ENCODE measurements at places on chromosomes 4 and X. TPM values are rescaled to one million over a fixed set of nuclear protein-coding genes. Genes with fewer than 3 reads are reported as not detected.

Gene F8A3
- polyA plus RNA-seq: 6.4 TPM

Gene ITIH6
- polyA plus RNA-seq: not detected

- no peak overlapping the region for H3K27ac ChIP-seq
- H3K36me3 ChIP-seq: no peaks in the 10 kb centered on the region
- no peak overlapping the region for H3K4me3 ChIP-seq
- DNase-seq: no peak
These were observed 512.8 kb upstream of the PCDH7 start for GRCh38 chr4:30207389-30207788.

DNA sequence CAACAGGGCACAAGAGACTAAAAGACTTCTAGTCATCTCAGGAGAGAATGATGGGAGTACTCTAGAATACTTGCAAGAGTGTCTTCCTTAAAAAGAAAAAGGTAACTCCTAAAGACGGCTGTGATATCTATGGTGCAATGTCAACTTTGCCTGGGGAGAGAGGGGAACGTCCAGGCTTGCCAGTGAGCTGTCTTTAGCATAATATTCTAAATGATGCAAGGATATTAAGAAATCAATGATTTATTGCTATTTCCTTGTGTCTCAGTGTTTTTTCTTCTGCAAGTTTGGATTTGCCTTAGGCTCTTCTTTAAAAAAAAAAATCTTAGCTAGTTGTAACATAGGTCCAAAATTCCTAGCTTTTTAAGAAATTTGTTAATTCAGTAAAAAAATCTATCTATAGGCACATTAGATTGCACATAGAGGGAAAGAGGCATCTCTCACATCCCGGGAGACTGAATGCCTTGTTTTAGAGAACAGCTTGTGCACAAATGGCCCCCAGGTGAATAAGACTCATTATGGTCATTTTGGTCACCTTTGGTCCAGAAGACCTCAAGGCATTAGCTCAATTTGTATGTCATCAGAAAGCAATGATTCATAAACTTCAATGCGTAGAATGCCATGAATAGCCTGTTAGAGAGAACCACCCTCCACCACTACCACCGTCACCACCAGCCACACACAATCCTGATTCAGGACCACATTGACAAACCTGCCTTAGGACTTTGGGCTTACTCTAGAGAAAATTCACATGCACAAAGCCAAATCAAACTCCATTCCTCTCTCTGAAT lies 104.1 kb downstream of the PALLD start:
- no peaks in the 10 kb centered on the region for H3K4me1 ChIP-seq
- H3K4me3 ChIP-seq: no peak overlapping the region
- DNase-seq: no peak
- no peaks in the 10 kb centered on the region for H3K27me3 ChIP-seq
- H3K36me3 ChIP-seq: no peaks in the 10 kb centered on the region
- H3K27ac ChIP-seq: no peak overlapping the region

DNA sequence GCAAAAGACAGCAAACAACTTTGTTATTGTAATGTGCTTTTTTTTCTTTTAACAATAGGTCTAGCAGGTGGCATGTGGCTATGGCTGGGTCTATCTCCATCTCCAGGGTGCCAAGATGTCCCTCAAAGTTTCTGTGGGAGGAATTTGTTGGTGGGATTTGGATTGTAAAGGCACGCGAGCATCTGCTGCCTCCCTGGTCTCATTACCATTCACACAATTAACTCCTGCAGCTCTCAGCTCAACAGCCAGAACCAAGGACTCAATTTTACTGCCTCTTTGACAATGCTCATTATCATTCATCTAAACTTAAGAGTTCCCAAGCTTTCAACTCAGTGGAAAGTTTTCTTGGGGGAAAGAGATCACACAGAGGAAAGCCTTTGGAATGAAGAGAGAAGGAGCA lies 10.9 kb upstream of the PCDH18 start:
- H3K27me3 ChIP-seq: no peaks in the 10 kb centered on the region
- no peak overlapping the region for H3K4me3 ChIP-seq
- H3K27ac ChIP-seq: no peak overlapping the region
- H3K4me1 ChIP-seq: no peaks in the 10 kb centered on the region
- no peaks in the 10 kb centered on the region for H3K36me3 ChIP-seq

- no peaks in the 10 kb centered on the region for H3K4me1 ChIP-seq
- no peak for DNase-seq
- H3K36me3 ChIP-seq: no peaks in the 10 kb centered on the region
- H3K27ac ChIP-seq: no peak overlapping the region
These were observed 18.6 kb downstream of the GRK4 start for GRCh38 chr4:2982012-2982411.

DNA sequence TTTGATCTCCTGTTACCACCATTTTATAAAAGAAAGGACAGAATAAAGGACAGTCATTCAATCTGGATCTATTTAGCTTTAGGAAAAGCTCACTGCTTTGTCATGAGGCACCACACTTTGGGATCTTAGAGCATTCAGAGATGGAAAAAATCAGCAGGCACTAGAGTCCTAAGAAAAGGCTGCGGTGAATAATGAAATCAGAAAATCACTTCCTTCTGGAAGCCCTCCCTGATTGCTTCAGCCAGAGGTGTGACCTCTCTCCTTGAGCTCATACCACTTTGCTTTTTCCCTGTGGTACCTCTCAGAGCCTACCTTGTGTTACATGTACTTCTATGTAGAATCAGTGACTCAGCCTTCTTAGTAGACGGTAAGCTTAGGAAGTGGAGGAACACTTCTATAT lies 8.7 kb upstream of the TRPC5OS start:
- H3K27ac ChIP-seq: no peak overlapping the region
- no peak overlapping the region for H3K4me3 ChIP-seq
- H3K4me1 ChIP-seq: no peaks in the 10 kb centered on the region
- peaks cover 14% of the 10 kb centered on the region for H3K27me3 ChIP-seq
- H3K36me3 ChIP-seq: no peaks in the 10 kb centered on the region

- H3K27ac ChIP-seq: peak within 1 kb of the TSS; percentile 97
- H3K27me3 ChIP-seq: no peaks in the 10 kb centered on the region
- DNase-seq: peak; percentile 47
- peaks cover 16% of the 10 kb centered on the region for H3K4me1 ChIP-seq
- H3K36me3 ChIP-seq: no peaks in the 10 kb centered on the region
These were observed at the start of gene TADA2B for GRCh38 chr4:7043284-7044136. TSS of gene TADA2B (plus strand) at chr4:7043372. CDS start at chr4:7043580, 208 bp downstream.

- DNase-seq: peak; percentile 90
- no peak overlapping the region for H3K4me3 ChIP-seq
- no peaks in the 10 kb centered on the region for H3K36me3 ChIP-seq
- H3K27me3 ChIP-seq: no peaks in the 10 kb centered on the region
- H3K27ac ChIP-seq: no peak overlapping the region
These were observed 147.9 kb downstream of the LRBA start for GRCh38 chr4:150867148-150867547.

GRCh38 chr4:88756149-88756548 lies 58.5 kb upstream of the NAP1L5 start:
- H3K36me3 ChIP-seq: peaks cover 1% of the 10 kb centered on the region
- no peak overlapping the region for H3K27ac ChIP-seq
- peaks cover 18% of the 10 kb centered on the region for H3K4me1 ChIP-seq

- H3K36me3 ChIP-seq: no peaks in the 10 kb centered on the region
- no peak overlapping the region for H3K27ac ChIP-seq
- no peak overlapping the region for H3K4me3 ChIP-seq
- DNase-seq: no peak
These were observed 62.7 kb downstream of the ATOH1 start for GRCh38 chr4:93891244-93891643.

DNA sequence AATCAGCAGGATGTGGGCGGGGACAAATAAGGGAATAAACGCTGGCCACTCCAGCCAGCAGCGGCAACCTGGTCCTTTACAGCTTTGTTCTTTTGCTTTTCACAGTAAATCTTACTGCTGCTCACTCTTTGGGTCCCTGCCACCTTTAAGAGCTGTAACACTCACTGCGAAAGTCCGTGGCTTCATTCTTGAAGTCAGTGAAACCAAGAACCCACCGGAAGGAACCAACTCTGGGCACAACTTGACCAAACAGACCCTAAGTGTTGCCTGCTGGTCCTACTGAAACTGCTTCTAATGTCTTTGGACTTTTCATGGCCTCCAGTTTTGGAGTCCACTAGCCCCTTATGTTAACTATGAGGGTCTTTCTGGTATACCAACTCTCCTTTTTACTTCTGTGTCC lies 566.2 kb upstream of the IGFBP7 start:
- H3K27me3 ChIP-seq: no peaks in the 10 kb centered on the region
- H3K4me1 ChIP-seq: peaks cover 9% of the 10 kb centered on the region
- no peaks in the 10 kb centered on the region for H3K36me3 ChIP-seq
- no peak overlapping the region for H3K4me3 ChIP-seq
- no peak for DNase-seq

DNA sequence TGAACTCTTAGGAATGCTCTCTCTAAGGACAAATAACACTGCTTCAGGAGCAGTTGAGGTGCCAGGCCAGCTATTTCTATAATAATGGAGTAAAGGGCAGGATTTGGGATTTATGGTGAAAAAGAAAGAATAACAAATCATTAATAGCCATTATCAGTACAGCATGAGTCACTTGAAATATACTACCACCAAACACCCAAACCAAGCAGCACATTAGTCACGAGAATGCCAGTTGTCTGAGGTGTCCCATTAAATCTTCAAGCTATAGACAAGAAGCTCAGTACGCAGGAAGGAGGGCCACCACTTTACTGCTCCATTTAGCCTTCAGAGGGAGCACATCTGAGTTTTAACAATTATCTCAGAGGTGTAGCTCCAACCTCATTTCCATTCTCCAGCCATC lies 106.8 kb upstream of the MAGEA10 start:
- no peak for DNase-seq
- H3K4me1 ChIP-seq: no peaks in the 10 kb centered on the region
- no peaks in the 10 kb centered on the region for H3K36me3 ChIP-seq
- H3K27ac ChIP-seq: no peak overlapping the region
- no peak overlapping the region for H3K4me3 ChIP-seq

DNA sequence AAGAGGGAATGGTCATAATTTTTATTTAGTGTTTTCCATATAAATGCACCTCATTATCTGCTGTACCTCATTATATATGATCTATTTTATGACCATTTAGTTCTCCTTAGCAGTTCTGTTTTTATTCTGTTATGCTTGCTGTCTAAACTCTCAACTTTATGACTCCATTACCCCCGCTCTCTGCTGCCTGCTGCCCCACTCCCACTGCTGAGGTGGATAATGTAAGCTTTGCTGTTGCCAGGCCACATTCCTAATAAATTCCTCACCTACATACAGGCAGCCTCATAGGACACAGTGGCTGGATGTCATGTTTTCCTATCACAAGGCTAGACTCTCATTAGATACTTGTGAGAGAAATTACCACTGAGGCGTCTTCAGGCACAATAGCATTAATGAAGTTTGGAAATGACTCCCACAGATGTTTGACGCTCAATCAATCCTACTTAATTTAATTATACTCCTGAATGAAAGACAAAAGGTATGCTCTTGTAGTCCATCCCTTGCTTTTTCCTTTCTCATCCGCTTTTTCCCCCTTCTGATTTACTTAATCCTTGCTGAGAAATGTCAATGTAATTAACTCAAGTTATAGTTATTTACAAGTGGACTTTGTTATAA lies 497.5 kb upstream of the IGFBP7 start:
- H3K27ac ChIP-seq: no peak overlapping the region
- no peaks in the 10 kb centered on the region for H3K4me1 ChIP-seq
- H3K36me3 ChIP-seq: no peaks in the 10 kb centered on the region
- peak; percentile 19 for DNase-seq
- H3K4me3 ChIP-seq: no peak overlapping the region
- no peaks in the 10 kb centered on the region for H3K27me3 ChIP-seq
